Stimulated activated CD8-positive, alpha-beta memory T cell treated with anti-CD3 and anti-CD28 coated beads, Interleukin-7, amount 100 ng/mL, for 1 hour (primary cell): ENCODE measurements at places on chromosomes 5 and 9.

DNA sequence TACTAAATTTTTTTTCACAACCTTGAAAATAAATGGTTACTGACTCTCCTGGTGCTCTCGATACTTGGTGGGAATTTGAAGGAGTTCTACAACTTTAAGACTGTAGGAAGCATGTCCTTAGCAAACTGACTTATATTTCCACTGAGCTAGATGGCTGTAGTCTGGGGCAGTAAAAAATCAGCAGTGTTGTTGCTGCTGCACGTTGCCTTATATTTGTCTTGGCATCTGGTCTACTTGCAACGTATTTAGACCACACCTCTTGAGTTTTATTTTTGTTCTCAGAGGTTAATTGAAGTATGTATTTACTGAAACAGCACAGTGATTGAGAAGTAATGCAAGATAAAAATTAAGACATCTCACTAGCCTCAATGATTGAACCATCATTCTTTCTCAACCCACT lies 76.3 kb downstream of the ERMP1 start:
- DNase-seq, result no peak

GRCh38 chr9:9778293-9778692 lies 834.5 kb downstream of the PTPRD start:
- no peak for DNase-seq

DNA sequence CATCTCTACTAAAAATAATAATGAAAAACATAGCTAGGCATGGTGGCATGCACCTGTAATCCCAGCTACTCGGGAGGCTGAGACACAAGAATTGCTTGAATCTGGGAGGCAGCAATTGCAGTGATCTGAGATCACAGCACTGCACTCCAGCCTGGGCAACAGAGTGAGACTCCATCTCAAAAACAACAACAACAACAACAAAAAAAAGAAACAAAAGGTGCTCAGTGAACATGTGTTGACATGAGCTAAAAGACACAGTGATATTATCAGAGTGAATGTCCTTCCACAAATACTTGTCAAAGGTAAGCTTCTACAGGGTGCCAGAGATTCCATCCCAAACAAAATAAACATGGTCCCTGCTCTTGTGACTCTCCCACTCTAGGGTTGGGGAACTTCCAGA lies 75.2 kb upstream of the LMX1B start:
- DNase-seq, result no peak

GRCh38 chr5:148386041-148386440 lies 2.3 kb downstream of the FBXO38 start:
- DNase-seq, result no peak

DNA sequence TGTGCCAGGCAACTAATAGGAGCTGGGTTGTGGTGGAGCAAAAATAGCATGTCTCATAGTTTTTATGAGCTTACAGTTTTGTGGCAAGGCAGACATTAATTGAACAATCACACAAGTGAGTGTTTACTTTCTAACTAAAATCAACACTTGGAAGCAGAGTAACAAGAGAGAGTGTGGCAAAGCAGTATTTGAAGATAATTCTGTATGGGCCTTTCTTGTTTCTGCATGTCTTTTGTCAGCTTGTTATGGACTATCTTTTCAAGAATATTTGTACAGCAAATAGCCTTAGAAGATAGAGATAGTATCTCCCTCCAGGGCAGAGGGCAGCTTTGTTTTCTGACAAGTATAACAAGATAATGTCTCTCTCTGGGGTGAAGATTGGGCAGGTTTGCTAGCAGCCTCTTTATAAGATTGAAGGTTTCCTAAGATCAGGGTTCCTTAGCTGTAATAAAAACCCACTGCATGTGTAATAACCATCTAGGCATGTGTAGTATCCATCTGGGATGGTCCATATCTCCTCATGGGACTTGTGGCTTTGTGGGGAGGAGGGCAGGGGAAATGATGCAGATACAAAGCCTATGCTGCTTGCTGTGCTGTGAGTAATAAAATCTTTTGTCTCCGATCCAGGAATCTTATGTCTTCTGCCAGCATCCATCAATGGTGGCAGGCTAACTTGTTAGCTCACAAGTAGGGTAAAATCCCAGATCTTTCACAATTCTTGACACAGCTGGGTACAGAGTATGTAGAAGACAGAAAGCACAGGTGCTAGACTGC lies 479.9 kb downstream of the KDM4C start:
- DNase-seq, result no peak
